ENCODE measurements at places on chromosomes 2 and 18.
A peak's percentile ranks its signal among the peaks of the same experiment; 100 is the strongest.

GRCh38 chr2:219631904-219632759 lies 4.7 kb downstream of the SLC4A3 start:
- DNase-seq = no peak

DNA sequence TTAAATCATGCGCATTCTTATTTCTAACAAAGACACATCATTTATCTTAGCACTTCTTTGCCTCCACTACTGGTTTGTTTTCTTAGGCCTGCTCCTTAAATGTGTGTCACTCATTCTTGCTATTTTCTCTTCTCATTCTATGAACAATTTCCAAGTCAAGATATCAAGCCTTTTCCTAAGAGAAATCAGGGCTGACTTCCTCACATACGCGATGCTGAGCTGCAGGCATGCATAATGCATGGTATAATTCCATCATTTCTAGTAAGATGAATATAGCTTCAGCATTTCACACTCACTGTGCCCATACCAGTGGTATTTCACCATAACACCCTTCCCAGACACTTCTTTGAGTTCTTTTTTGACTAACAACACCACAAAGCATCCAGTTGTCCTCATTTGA lies 838.9 kb upstream of the DDX18 start:
- DNase-seq = no peak

GRCh38 chr2:32742376-32742775 lies 114.5 kb downstream of the TTC27 start:
- DNase-seq = no peak

DNA sequence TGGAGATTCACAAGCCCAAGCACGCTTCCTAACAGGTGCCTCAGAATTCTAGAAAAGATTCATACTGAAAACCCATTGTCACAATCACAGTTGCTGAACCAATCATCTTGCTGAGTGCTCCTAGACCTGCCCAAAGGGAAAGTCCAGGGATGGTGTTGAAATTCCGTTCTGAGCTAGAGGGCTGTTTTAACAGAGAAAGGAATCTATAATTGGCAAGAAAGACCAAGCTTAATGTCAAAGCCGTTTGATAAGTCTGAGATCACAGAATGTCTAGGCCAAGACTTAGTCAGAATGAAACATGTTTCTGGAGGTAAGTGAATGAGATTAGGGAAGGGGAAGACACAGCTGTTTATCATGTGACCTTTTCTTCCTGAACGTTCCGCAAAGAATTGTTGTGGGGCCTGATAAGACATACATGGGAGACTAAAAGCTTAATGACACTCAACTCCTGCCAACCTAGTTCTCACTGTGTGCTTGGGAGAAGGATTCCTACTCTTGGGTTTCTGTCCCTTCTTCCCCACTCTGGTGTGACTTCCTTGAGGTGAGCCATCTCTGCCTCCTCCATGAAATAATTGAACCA lies 27.5 kb downstream of the PMAIP1 start:
- DNase-seq = no peak

DNA sequence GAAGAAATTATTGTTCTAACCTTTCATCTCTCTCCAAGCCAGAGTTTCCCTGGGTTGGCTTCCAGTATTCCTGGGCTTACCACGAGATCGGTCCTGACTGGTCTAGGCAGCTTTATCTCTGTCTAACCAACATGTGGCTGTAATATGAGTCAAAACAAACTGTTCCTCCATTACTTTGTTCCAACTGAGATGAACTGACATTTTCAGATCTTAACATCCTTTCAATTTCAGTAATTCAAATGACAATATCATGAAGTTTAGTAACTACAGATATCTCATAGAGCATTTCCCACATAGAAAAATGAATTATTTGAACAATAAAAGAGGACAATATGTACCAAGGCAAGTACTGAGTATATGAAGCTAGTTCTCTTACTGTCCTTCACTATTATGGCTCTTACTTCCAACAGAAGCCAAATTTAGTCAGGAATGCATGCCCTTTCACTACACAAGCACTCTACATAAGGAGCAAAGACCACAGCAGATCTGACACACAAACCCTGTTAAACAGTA lies 15.5 kb downstream of the SLC25A12 start:
- DNase-seq = peak; percentile 19

GRCh38 chr2:64951306-64951953 lies 37.8 kb upstream of the SLC1A4 start:
- DNase-seq = no peak

DNA sequence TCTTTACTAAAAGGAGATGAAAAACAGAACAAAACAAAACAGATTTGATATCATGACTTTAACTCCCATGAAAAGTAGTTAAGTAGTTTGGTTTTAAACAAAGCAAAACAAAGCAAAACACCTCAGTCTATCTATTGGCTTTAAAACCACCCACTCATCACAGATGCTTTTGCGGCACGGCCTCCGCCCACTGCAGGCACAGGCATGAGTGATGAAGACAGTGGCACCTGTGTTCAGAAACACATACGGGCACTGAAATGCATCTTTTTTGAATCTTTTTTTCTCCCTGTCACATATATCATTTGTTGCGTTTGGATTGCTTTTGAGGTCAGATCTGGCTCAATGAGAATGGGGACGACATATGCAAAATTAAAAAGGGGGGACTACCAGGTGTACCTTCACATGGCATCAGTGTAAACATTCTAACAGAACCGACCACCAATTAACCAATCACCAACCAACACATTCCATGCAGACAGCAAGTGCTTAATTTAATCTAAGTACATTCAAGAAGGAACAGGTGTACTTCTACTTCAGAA lies 147.4 kb upstream of the REV1 start:
- no peak for DNase-seq

GRCh38 chr2:229170916-229171315 lies 100.2 kb downstream of the PID1 start:
- no peak for DNase-seq

DNA sequence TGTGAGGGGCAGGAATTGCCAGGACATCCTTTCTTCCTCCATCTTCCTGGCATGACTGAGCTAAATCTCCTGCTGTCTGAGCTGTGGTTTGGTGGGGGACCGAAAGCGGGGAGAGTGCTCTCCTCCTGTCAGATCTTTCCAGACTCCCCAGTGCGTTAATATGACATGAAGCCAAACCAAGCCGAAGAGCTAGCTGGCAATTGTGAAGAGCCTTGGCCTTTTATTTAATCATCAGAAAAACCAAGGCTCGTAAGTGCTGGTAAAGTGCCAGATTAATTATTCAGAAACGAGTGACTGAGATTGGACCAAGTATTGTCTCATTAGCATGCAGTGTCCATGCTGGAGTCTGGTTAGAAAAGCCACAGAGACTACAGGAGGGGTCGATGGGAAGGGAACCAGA lies 14.5 kb upstream of the LRPPRC start:
- no peak for DNase-seq

DNA sequence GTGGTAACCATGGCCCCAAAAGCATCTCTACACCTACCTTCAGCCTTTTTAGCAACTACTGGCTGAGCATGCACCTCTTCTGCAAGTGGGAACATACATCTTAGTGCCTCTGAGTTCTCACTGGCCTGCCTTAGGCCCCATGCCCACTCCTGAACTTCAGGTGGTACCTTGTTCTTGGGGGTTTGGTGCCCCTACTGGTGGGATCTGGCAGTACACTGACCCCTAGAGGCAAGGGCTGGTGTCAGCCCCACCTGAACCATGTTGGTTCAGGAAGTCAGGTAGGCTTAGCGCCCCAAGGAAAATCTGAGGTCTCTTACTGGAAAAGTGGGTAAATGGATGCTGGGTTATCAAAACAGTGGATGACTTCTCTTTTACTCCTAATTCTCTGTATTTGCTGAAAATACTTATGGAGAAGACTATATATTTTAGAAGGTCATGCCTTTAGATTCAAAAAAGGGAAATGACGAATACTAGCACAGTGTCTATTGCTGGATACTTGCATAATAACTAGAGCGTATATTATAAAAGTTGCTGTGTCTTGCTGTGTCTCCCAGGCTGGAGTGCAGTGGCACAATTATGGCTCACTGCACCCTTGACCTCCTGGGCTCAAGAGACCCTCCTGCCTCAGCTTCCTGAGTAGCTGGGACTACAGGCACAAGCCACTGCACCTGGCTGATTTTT lies 84.6 kb downstream of the RAB31 start:
- no peak for DNase-seq

DNA sequence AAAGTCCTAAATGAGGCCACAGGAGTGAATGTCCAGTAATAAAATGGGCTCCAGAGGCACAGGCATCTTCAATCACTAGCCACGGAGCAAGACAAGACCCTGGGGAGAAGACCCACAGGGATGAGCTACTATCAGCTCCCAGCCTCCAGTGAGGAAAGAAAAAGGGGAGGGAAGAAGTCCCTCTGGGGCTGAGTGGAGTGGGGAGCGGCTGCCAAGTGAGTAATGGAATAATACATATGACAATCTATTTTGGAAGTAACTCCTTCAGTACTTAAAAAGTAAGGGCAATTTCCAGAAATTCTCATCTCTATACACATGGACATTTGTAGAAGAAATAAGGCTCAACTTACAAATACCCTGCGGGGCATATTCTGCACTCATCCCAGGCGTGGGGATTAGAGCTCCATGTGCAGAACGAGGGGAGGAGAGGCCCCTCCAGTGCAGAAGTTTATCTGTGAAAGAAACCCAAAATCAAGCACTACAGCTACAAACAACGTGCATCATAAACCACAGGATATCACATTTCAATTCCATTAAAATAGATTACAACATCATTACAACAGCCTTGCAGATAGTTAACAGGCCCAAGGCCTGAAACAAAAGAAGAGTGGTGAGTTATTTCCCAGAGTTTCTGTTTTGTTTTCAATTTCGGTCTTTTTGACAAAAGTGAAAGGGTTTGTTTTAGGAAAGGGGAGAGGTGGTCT lies 84.9 kb downstream of the BCL11A start:
- no peak for DNase-seq

DNA sequence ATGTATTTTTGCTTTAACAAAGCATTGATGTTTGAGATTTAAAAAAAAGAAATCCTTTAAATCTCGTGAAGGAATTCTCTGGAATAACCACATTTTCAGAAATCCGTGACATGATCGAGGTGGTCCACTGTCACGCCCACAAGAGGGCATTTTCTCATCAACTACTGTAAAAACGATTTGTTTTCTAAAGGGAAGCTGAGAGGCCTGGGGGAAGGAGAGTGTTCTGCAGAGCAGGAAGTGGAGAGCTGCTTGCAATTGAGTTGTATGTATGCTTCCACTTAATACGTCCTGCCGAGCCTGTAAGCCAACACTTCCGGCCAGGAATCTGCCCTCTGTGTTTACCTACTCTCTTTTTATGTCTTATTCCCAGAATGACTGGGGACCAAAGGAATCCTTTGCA lies 19.4 kb downstream of the KLHL29 start:
- peak; percentile 78 for DNase-seq
